ENCODE measurements at places on chromosomes 12 and 14.

- DNase-seq: no peak
These were observed 738.1 kb upstream of the TBX3 start for GRCh38 chr12:115421796-115422709.

- DNase-seq: peak; percentile 52
These were observed 1.5 kb downstream of the PNMA1 start for GRCh38 chr14:73712540-73713180.

DNA sequence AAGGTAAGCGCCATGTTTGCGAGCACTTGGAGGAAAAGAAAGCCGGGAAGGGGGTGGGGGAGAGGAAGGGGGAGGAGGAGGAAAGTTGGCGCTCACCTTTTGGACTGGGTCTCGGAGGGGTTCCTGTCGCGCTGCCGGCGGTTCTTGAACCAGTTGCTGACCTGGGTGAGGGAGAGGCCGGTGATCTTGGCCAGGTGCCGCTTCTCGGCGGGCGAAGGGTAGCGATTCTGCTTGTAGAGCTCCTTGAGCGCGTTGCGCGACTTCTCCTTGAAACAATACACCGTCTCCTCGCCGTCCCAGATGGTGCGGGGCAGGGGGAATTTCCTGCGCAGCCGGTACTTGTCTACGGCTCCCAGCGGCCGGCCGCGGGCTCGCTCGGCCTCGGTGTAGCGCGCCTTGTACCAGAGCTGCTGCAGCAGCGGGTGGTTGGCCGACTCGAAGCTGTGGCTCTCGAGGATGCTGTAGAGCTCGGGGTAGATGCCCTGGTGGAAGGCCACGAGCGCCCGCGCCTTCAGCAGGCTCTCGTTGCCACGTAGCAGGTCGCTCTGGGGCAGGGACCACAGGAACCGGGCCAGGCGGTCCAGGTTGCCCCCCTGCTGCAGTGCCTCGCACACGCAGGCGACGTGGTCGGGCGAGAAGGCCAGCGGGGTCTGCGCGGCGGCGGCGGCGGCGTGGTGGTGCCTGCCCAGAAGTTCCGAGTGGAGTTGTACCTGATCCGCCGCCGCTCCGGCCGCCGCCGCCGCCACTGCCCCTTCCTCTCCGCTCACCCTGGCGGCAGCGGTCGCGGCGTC lies 840 bp downstream of the SIX4 start:
- DNase-seq: peak; percentile 67

GRCh38 chr14:54606178-54606577 lies 39.2 kb downstream of the SAMD4A start:
- DNase-seq: peak; percentile 31

DNA sequence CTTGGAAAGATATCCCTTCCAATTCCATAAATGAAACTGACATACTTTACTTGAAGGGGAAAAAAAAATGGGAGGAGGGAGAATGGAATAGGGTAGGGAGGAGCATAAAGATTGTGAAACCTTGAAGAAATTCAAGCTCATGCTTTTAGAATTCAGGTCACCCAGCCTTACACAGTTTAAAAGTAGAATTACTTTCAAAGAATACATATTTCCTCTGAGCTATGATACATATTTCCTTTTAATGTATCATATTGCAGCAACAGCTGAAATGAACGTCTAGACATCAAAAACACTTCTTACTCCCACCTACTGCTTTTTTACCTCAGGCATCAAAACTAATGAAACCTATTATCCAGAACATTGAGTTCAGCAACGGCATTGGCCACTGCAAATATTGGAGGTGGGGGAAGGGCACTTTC lies 156.0 kb downstream of the MED13L start:
- DNase-seq: peak; percentile 50

- DNase-seq: no peak
These were observed 464.1 kb downstream of the MDGA2 start for GRCh38 chr14:47211263-47211662.

GRCh38 chr12:124361074-124361970 lies 66.4 kb downstream of the RFLNA start:
- no peak for DNase-seq

- no peak for DNase-seq
These were observed 201.0 kb downstream of the KTN1 start for GRCh38 chr14:55781046-55781445.

DNA sequence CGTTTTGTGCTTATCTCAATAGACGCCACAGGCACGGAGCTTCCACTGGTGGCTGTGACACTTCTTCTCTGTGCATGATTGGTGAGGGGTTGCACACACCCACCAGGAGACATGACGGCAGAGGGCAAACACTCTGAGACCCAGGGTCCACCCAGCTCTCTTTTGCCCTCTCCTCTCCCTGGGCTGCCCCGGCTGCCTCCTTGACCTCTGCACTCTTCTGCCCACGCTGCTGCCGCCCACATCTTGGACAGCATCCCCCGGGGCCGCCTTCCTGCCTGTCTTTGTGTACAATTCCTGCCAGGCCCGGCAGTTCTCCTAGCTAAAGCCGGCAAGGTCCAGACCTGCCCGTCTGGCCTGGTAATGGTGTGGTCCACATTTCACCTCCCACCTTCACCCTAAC lies 44.7 kb downstream of the DPF3 start:
- no peak for DNase-seq

DNA sequence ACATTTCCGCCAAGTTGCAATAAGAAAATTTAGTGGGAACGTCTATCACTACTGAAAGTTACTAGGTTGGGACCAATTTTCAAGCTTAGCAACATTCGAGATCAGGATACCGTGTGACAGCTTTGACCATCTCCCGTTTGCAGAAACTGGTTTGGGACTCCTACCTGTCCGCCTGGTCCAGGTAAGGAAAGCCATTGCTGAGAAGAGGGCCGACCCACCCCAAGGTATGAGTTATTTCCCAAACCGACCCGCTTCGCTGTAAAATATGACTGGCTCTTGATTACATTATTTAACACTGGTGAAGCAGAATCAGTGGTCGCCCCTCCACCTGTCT lies 271 bp downstream of the DNAI7 start:
- no peak for DNase-seq

- peak; percentile 39 for DNase-seq
These were observed 29.1 kb downstream of the LRRK2 start for GRCh38 chr12:40253936-40254335.

GRCh38 chr12:109115758-109116610 lies at the start of gene ACACB:
TSS of gene ACACB (plus strand) at chr12:109116587. CDS start at chr12:109139406, 22,819 bp downstream.
- DNase-seq: no peak

Data from GM03348 (cell line).